ENCODE measurements at places on chromosomes 12 and 14.

GRCh38 chr12:1418144-1418543 lies 176.2 kb downstream of the FBXL14 start:
- DNase-seq: no peak

- DNase-seq: no peak
These were observed 189.7 kb upstream of the GRIN2B start for GRCh38 chr12:14171106-14171505.

DNA sequence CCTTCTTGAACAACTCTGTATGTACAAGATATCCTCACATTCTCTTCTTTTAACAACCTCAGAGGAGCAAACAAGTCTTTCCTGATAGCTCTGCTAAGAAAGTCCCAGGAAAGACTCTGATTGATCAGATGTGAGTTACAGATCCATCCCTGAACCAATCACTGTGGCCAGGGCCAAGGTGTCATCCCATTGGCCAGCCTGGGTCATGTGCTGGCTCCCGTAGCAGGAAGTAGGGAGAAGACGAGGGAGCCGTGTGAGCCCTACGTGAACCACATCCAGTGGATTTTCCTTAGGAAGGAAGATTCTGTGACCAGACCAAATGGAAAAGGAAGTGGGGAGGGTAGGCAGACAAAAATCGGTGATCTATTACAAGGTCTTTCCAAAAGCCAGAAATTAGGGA lies 5.6 kb downstream of the P2RX7 start:
- no peak for DNase-seq

GRCh38 chr12:53538209-53538689 lies 31.0 kb upstream of the NPFF start:
- no peak for DNase-seq

GRCh38 chr12:21294176-21294575 lies 40.5 kb downstream of the SLCO1A2 start:
- no peak for DNase-seq

GRCh38 chr12:94191023-94191422 lies 42.6 kb downstream of the PLXNC1 start:
- DNase-seq: no peak

DNA sequence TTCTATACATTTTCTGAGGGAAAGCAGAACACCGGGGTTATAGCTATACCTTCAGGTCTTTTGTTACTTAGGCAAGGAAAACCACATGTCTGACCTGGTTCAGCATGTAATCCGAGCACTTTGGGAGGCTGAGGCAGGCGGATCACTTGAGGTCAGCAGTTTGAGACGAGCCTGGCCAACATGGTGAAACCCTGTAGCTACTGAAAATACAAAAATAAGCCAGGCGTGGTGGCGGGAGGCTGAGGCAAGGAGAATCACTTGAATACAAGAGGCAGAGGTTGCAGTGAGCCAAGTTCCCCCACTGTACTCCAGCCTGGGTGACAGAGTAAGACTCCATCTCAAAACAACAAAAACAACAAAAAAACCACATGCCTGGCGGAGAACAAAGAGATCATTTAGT lies 177.6 kb downstream of the ACSS3 start:
- DNase-seq: no peak

DNA sequence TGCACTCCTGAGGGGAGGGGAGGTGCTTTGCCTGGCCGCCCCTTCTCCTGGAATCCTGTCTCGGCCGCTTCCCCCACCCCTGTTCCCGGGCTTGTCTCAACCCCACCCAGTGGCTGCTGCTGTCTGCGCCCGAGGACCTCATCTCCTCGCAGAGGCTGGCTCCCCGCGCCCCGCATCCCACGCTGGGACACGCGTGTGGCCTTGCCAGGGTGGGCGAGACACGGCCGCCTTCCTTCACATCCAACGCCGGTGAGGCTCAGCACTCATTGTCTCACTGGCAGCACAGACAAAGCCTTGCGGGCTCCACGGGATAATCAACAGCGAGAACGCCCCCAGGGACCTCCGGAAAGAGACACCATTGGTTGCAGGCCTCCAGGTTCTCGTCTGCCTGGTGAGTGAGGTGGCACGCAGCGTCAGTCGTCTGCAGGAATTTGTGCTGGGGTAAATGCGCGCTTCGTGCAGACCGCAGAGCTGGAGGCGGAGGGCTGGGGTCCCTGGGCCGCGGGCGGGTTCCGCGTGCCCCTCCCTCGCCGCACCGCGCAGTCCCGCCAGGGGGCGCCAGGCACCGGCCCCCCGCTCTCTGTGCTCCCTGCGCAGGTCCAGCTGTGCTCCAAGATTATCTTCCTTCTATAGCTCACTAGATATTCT lies 26.8 kb downstream of the CCDC177 start:
- no peak for DNase-seq

- no peak for DNase-seq
These were observed 350.0 kb downstream of the GALC start for GRCh38 chr14:87643005-87643404.

GRCh38 chr14:77369285-77369684 lies 7.6 kb downstream of the TMED8 start:
- no peak for DNase-seq

DNA sequence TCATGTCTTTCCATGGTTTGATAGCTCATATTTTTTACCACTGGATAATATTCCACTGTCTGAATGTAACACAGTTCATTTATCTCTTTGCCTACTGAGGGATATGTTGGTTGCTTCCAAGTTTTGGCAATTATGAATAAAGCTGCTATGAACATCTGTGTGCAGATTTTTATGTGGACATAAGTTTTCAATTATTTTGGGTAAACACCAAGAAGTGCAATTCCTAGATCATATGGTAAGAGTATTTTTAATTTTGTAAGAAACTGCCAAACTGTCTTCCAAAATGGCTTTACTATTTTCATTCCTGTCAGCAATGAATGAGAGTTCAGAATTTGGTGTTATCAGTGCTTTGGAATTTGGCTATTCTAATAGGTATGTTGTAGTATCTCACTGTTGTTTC lies 43.7 kb upstream of the SLC35F4 start:
- no peak for DNase-seq

DNA sequence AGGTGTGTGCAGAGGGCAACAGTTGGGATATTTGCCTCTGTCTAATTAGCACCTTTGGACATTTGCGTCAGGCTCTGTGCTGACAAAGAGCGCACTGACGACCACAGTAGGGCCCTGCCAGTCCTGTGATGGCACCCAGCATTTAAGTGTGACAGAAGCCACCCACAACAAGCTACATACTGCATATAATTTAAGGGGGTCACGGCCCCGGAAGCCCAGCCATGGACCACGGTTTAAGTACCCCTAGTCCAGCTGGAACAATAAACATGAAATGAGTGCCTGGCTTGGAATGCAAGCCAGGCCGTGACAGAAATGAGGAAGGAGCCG lies 16.8 kb upstream of the DYNC1H1 start:
- DNase-seq: no peak

DNA sequence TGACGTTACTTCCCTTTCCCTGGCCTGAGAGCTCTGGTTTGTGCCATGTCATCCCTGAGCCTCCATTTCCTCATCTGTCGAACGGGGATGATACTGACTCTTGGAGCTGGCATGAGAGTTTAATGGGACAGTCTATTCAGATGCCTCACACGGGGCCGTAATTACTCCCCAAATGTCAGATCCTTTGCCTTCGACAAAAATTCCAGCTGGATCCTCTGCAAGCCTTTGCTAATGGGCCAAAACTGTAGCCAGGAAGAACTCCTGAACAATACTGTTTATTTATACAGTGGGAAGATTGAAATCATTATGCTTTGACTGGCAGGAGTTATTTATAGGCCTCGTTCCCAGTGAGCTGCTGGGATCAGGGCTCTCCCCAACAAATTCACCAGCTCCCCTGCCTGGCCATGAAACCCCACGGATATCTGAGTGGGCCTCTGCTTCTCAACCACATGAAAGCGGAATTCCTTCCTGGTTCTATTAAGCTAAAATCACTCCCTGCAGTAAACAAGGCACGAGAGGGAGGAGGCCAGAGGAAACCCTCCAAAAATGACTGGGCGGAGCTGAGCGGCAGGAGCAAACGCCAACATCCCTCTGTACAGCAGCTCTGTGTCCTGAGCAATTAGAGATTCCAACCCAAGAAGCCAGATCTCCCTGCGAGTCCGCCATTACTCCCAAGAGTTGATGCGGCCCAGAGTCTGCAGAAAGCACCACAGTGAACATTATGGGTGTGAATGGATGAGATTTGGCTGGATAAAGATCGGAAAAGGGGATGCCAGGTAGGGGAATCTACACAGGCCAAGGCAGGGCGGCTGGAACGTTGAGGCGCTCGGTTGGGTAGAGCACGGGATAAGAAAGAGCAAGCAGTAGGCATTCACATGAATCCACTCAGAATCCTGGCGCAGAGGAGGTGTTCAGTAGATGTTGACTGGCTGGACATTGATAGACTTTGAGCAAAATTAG lies 326.1 kb downstream of the BCL11B start:
- no peak for DNase-seq

GRCh38 chr14:75542588-75543091 lies 20.4 kb downstream of the BATF start:
- peak; percentile 59 for DNase-seq

DNA sequence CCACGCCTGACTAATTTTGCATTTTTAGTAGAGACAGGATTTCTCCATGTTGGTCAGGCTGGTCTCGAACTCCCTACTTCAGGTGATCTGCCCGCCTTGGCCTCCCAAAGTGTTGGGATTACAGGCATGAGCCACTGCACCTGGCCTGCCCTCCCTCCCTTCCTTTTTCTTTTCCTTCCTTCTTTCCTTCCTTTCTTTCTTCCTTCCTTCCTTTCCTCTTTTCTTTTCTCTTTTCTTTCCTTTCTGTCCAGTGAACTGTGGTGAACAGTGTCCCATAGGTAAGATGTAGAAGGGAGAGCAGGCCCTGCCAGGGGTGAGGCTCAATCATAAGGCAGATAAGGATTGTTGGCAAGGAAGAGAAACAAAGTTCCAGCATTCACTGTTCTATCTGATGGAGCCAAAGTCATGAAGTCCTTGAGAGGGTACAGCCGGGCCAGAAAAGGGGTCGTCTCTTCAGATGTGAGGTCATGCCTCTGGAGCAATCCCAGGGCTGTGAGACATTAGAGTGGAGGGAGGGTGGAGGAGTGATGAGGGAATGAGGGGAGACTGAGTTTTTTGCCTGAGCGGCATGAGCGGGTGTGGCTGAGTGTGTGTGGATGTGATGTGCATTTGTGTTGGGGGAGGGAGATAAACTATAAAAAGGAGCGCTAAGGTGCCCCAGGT lies 4.2 kb upstream of the MLF2 start:
- DNase-seq: no peak

- no peak for DNase-seq
These were observed 216.2 kb downstream of the CPNE8 start for GRCh38 chr12:38689195-38689594.

All from T-helper 9 cell (primary cell).